Neuronal stem cell (in vitro differentiated cells): ENCODE measurements at places on chromosomes 2 and 18.

DNA sequence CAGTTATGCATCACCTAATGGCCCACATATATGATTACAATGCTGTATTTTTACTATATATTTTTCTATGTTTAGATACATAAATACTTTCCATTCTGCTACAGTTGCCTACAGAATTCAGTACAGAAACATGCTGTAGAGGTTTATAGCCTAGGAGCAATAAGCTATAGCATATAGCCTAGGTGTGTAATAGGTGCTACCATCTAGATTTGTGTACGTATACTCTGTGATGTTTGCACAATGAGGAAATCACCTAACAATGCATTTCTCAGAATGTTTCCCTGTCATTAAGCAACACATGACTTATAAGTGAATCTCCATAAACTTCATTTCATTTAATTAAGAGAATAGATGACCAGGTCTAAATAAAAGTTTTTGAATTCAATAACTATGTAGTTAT lies 43.5 kb downstream of the SLC38A11 start:
- no peak for DNase-seq

GRCh38 chr18:72762515-72763122 lies 105.2 kb downstream of the NETO1 start:
- peak; percentile 56 for DNase-seq

DNA sequence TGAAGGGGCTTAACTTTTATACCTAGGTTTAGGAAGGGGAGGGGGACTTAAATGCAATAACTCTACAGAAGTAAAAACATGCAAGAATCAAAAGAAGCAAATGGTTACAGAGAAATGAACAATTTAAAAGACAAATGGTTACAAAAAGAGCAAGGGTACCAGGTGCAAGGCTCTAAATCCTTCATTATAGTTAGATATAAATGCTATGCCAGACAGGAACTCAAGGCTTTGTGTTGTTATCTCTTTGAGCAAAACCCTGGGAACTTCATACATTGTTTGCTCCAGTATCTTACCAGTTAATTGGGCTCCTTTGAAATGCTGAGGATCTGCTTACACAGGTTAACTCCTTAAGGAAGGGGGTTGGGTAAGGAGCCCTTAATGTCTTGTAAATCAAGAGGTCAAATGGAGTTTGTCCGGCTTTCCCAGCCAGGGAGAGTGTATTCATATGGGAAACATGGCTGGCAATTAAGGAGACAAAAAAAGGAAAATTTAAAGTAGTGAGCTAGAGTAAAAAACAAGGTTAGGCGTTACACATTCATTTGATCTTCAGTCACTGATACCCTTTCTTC lies 347.5 kb downstream of the CELF4 start:
- DNase-seq = peak; percentile 8

DNA sequence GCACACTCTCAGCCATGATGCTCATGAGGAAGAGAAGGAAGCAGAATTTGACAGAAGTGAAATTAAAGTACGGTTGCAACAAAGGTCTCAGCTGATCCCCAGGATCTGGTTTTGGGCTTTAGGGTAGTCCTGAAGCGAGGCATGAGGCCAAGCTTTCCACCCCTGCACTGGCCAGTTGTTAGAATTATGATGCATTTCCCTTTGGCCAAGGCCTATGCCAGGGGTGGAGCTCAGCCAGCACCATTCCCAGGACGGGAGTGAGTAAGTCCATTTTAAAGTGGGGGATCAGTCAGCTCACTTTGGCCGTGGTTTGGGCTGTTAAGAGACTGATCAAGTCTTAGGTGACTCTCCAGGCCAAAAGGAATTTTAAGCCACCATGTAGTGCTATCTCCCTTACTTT lies 314.5 kb upstream of the MMADHC start:
- no peak for DNase-seq

- DNase-seq = no peak
These were observed 93.3 kb upstream of the CDC42EP3 start for GRCh38 chr2:37764739-37765138.
